ENCODE measurements at places on chromosomes 5 and 9. TPM values are rescaled to one million over a fixed set of nuclear protein-coding genes. Genes with fewer than 3 reads are reported as not detected.

NR5A1 gene
- 1.0 TPM for total RNA-seq

IRX1 gene
- 7.6 TPM for total RNA-seq

CD274 gene
- not detected for total RNA-seq

SOWAHA gene
- 0.03 TPM for total RNA-seq

FASTKD3 gene
- total RNA-seq: 32.2 TPM

DNA sequence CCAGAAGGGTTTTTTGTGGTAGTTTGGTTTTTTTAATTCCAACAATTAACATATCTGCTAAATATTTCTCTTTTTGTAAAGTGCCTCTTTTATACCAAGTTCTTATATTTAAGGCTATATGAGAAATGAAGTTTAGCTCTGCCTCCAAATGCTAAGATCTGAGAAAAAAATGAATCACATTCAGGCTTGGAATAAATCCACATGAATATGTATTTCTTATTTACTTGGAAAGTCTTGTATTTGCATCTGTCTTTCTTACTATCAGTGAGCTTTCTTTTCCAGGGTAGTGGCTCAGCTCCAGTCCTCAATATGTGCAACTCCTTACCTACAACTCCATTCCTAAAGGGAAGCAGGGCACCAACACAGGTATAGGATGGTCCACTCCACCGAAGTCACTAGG lies 127.9 kb downstream of the GLIS3 start:
- H3K27ac ChIP-seq: no peak overlapping the region
- DNase-seq: no peak
- no peak overlapping the region for H3K4me3 ChIP-seq
- peaks cover 41% of the 10 kb centered on the region for H3K4me1 ChIP-seq
- no peaks in the 10 kb centered on the region for H3K36me3 ChIP-seq
- no peaks in the 10 kb centered on the region for H3K27me3 ChIP-seq

DNA sequence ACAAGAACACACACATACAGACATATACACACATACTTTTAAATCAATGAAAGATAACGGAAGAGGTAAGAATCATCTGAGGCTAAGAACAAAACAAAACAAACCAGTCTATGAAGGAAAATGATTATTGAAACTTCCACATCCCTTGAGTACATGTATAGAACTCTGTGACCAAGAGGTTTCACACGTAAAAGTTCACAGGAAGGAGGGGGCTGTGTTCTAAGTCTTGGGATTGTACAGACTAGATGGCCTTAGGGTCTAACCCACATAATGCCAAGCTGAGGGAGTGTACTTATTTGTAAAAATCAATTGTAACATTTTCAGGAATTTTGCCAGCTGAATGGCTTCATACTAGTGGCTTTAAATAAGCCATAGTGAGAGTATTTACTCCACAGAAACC lies 144.4 kb upstream of the IFNE start:
- no peaks in the 10 kb centered on the region for H3K36me3 ChIP-seq
- no peaks in the 10 kb centered on the region for H3K27me3 ChIP-seq
- no peak for DNase-seq
- no peaks in the 10 kb centered on the region for H3K4me1 ChIP-seq

DNA sequence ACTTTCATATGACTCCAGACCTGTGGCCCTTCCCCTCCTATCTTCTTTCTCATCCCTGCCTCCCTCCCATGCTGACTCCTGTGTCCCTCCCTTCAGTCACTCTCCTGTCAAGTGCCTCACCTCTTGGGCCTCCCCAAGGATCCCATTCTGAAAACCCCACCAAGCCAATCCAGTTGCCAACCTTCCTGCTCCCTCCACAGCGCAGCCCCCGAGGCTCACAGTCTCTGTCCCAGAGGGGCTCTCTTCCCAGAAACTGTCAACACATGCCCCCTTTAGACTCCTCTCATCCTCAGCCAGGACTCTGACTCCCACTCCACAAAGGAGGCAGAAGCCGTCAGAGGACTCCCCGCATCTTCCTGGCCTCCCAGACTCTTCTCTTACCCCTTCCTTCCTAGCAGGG lies 30.8 kb downstream of the ACSL6 start:
- no peaks in the 10 kb centered on the region for H3K27me3 ChIP-seq
- H3K4me3 ChIP-seq: no peak overlapping the region
- H3K27ac ChIP-seq: no peak overlapping the region
- DNase-seq: no peak
- H3K36me3 ChIP-seq: no peaks in the 10 kb centered on the region

DNA sequence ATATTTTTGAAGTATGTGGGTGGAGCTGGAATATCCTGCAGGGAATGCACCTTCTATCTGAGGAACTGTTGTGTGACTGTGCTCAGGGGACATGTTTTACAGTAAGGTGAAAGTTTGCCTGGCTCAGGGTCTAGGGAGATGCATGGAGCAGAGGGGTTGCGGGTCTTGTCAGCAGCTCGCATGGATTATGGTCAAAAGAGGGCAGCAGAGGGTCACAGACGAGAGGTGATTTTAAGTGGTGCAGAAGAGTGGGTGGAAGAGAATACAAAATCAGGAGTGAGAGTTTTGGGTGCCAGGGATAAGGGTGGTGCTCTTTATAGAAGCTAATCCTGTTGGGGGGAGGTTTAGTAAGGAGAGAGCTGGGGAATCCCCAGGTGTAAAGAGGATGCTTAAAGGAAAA lies 53.5 kb upstream of the GRIN3A start:
- no peak overlapping the region for H3K4me3 ChIP-seq
- no peaks in the 10 kb centered on the region for H3K4me1 ChIP-seq
- peak; percentile 70 for DNase-seq
- no peaks in the 10 kb centered on the region for H3K36me3 ChIP-seq
- H3K27ac ChIP-seq: no peak overlapping the region
- H3K27me3 ChIP-seq: peaks cover 9% of the 10 kb centered on the region

GRCh38 chr5:68287976-68288706 lies 72.6 kb downstream of the PIK3R1 start:
- H3K36me3 ChIP-seq: peaks cover under 1% of the 10 kb centered on the region
- peak; percentile 84 for DNase-seq
- no peak overlapping the region for H3K27ac ChIP-seq
- peaks cover 24% of the 10 kb centered on the region for H3K4me1 ChIP-seq

DNA sequence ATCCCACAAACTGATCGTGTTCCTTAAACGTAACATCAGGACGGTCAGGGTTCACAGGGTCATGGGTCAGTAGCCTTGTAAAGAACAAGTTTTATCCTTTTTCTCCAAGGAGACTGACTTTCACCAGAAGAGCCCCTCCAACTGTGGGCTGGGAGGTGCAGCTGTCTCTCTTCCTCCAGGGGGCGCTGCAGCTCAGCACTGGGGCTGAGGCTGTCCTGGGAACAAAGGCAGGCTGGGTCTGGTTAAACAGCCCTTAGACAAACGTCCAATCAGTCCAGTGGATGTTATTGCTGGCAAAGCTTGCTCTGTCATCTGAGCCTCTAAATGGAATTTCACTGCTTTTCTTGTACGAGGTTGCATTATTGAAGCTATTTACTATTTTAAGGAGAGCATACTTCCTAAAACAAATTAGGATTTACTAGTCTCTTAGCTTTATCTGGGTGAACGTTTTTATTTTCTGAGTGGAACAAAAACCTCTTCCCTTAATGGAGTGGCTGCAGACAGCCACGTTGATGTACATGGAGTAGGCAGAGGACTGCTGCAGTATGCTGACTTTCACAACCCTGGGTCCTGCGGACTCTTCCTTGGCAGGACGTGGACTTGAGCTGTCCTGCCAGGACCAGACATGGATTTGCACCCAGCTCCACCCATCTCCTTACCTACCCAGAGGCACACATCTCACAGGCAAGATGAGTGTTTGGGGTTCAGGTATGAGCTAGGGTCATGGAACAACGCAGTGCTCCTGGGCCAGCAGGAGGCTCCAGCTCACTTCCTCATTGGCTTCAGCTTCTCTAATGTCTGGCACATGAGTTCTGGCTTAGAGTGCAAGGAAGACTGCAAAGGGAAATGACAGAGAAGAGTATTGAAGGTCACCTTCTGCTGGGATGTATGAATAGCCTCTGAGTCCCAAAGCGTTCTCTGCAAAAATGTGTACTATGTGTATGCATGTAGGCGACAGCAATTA lies 7.8 kb downstream of the EXOSC2 start:
- no peak overlapping the region for H3K4me3 ChIP-seq
- peak; percentile 94 for DNase-seq
- H3K27me3 ChIP-seq: no peaks in the 10 kb centered on the region
- H3K4me1 ChIP-seq: peaks cover 5% of the 10 kb centered on the region
- peaks cover 27% of the 10 kb centered on the region for H3K36me3 ChIP-seq

DNA sequence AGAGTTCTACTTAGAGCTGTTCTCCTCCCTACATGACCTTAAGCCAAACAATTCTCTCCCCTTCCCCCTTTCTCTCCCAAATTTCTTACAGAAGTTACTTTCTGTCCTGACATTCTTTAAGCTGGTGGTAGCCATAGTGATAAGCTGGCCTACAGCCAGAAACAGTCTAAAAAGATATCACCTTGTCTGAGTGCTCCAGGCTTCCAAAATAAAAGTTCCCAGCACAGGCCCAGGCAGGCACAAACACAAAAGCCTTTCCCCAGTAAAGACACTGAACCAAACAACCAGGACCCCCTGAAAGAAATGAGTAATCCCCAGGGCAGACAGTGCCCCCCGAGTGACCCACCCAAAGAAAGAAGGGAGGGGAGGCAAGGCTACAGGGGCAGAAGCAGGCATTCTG lies 19.2 kb downstream of the SIL1 start:
- H3K36me3 ChIP-seq: no peaks in the 10 kb centered on the region
- peak overlapping the region; percentile 8 for H3K4me3 ChIP-seq
- H3K27ac ChIP-seq: peak overlapping the region; percentile 61
- peaks cover 30% of the 10 kb centered on the region for H3K4me1 ChIP-seq
- no peaks in the 10 kb centered on the region for H3K27me3 ChIP-seq
- DNase-seq: peak; percentile 49

GRCh38 chr5:115575167-115576070 lies 26.9 kb downstream of the TICAM2 start:
- H3K27me3 ChIP-seq: no peaks in the 10 kb centered on the region
- no peaks in the 10 kb centered on the region for H3K36me3 ChIP-seq
- DNase-seq: no peak
- H3K4me3 ChIP-seq: no peak overlapping the region
- no peak overlapping the region for H3K27ac ChIP-seq

DNA sequence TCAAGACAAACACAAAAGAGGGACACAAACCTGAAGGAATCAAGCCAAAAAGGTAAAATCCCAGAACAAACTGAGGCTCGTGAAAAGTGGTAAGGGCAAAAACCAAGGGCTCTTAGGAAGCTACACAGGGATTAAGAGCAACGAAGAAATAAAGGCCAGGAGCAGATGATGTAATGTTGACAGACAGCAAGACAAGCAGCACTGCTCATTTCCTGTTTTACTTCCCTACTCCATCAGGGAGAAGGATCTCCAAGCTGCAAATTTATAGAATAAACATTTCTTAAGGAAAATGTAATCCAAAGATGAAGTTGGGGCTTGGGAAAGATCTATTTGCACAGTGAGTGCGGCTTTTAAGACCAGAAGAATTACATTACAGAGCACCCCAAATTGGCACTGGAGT lies 182.3 kb upstream of the MAP1B start:
- no peaks in the 10 kb centered on the region for H3K27me3 ChIP-seq
- peaks cover 21% of the 10 kb centered on the region for H3K4me1 ChIP-seq
- DNase-seq: no peak
- H3K4me3 ChIP-seq: no peak overlapping the region
- H3K27ac ChIP-seq: no peak overlapping the region

GRCh38 chr5:174030286-174030685 lies 15.2 kb upstream of the NSG2 start:
- no peak overlapping the region for H3K27ac ChIP-seq
- H3K27me3 ChIP-seq: no peaks in the 10 kb centered on the region

GRCh38 chr5:19745247-19745646 lies 242.8 kb downstream of the CDH18 start:
- DNase-seq: peak; percentile 5
- no peaks in the 10 kb centered on the region for H3K27me3 ChIP-seq
- peaks cover 5% of the 10 kb centered on the region for H3K4me1 ChIP-seq

- no peaks in the 10 kb centered on the region for H3K36me3 ChIP-seq
- DNase-seq: no peak
- H3K4me1 ChIP-seq: peaks cover 7% of the 10 kb centered on the region
- H3K4me3 ChIP-seq: no peak overlapping the region
- H3K27me3 ChIP-seq: no peaks in the 10 kb centered on the region
- no peak overlapping the region for H3K27ac ChIP-seq
Measured at GRCh38 chr9:121309833-121310425, 42.0 kb downstream of the GSN start.

DNA sequence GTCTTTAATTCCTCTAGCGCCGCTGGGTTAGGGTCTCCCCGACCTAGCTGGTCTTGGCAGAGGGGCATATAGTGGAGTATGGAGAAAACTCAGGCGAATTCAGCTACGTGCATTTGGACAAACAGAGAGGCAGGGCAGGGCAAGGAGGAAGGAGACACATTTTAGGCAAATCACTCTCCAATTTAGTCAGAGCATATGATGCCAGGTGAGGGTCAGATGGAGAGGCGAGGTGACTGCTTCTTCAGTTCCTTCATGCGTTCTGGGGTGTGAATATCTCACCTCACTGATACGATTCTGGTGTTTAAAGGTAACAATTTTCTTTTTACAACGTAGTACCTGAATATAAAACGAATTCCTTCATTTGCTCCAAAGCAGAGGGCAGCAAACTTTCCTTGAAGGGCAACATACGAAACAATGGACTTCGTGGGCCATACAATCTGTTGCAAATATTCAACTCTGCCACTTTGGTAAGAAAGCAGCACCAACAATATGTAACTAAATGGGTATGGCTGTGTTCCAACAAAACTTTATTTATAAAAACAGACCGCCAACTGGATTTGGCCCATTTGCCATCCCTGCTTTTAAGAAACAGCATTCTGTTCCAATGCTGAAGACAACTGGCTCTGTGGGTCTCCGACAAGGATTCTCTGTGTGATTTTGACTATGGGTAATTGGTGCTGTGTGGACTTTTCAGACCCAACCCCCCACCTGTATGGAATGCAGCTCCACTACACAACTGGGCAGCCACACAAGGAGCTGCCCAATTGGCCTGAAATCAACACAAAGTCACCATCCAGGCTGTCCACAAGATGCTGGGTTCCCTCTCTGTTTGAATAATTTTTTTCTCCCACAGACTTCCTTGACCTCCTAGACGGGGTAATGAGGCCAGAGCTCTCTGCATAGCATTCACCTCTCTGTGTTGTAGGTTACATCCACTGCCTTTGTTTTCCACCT lies 53.8 kb downstream of the RAPGEF1 start:
- DNase-seq: no peak
- H3K4me1 ChIP-seq: peaks cover 24% of the 10 kb centered on the region
- no peak overlapping the region for H3K4me3 ChIP-seq
- H3K27ac ChIP-seq: no peak overlapping the region

- DNase-seq: no peak
- H3K4me3 ChIP-seq: no peak overlapping the region
- H3K27ac ChIP-seq: no peak overlapping the region
- no peaks in the 10 kb centered on the region for H3K4me1 ChIP-seq
- no peaks in the 10 kb centered on the region for H3K36me3 ChIP-seq
Measured at GRCh38 chr5:143641549-143642355, 170.2 kb upstream of the HMHB1 start.

- no peak for DNase-seq
- no peaks in the 10 kb centered on the region for H3K36me3 ChIP-seq
- no peak overlapping the region for H3K27ac ChIP-seq
- H3K4me3 ChIP-seq: no peak overlapping the region
- H3K4me1 ChIP-seq: peaks cover 15% of the 10 kb centered on the region
Measured at GRCh38 chr9:3659647-3660046, 133.8 kb upstream of the RFX3 start.

All from neural progenitor cell (in vitro differentiated cells).